ENCODE measurements at places on chromosomes 6 and 20. TPM values are rescaled to one million over a fixed set of nuclear protein-coding genes. Genes with fewer than 3 reads are reported as not detected.
A peak's percentile ranks its signal among the peaks of the same experiment; 100 is the strongest.

The BMP2 gene
- 6.1 TPM for total RNA-seq

GRCh38 chr6:3425574-3425973, 31.3 kb downstream of the SLC22A23 start:
- no peak for DNase-seq

DNA sequence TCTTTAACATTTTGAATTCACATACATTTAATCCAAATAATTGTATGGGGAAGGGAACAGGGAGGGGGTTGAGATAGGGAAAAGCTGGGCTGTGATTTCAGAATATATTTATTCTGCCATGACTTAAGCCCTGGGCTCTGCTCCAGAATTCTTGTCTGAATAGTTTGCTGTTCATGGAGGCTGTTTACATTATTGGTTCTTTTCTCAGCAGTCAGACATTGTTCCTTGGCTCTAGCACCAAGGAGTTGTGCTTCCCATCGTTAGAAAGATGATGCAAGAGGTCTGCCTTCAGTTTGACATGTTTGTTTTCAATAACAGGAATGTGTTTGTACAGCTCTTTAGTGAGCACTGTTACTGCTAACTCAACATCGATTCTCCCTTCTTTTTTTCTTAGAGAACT, 198.8 kb upstream of the CDYL start:
- no peak for DNase-seq

The HTR1B gene
- not detected for total RNA-seq

DNA sequence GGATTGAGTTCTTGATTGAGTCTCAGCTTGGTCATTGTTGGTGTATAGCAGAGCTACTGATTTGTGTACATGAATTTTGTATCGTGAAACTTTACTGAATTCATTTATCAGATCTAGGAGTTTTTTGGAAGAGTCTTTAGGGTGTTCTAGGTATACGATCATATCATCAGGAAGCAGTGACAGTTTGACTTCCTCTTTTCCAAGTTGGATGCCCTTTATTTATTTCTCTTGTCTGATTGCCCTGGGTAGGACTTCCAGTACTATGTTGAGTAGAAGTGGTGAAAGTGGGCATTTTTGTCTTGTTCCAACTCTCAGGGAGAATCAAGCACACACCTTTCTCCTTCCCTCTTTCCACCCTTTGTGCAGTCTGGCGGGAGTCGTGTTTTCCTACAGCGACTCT, 26.4 kb downstream of the RPP40 start:
- DNase-seq = no peak

DNA sequence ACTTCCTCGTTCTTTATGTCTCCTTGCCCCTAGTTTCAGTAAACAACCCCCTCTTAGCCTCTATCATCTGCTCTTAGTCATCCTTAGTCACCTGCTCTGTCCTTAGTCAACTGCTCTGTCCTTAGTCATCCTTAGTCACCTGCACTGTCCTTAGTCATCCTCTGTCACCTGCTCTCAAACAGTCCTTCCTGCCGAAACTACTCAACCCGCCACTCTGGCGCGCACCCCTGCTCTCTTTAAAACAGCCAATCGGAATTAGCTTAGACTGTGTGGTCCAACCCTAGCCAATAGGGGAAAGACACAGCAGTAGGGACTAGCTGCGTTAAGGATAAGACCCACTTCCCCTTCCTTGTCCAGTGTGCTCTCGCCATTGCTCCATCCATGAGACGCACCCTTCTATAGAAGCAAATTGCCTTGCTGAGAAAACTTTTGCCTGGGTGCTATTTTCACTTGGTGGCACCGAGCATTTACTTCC, 73.9 kb downstream of the BACH2 start:
- no peak for DNase-seq

The SIRPG gene
- total RNA-seq = 0.44 TPM

DNA sequence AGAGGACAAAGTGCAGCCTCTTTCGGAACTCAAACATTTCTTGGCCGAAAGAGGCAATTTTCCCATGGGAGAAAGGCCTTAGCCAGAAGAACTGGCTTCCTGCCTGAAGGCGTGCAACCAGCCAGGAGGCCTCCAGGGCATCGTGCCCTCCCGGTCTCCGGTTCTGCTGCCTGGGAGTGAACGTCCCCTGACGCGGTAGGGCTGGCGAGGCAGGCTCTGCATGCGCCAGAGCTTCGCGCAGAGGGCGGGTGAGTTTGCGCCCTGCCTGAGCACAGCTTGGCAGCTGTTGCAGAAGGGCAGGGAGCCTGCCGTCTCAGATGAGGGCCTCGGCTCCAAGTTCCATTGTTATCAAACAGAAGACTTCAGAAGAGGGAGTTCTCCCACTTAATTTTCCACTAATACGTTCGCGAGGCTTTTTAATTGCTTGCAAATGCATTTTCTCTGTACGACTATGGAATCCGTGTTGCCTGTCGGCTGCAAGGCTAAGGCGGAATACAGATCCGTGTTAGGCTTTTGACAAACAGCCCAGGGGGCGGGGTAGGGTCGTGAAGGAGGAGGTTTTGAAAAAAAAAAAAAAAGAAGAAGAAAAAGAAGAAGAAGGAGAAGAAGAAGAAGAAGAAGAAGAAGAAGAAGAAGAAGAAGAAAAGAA, 5.5 kb upstream of the TFAP2D start:
- DNase-seq = no peak

The TMEM200A gene
- 0.29 TPM for total RNA-seq

DNA sequence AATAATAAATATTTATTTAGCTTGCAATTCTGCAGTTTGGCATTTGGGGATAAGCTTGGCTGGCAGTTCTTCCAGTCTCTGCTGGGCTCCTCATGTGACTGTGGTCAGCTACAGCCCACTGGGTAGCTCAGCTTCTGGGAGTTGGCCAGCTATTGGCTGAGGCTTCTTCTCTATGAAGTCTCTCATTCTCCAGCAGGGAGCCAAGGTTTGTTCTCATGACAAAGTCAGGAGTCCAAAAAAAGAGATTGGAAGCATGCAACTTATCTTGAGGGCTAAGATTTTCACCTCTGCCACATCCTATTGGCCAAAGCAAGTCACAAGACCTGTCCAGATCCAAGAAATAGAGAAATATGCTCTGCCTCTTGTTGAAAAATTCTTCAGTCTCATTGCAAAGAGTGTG, 94.6 kb downstream of the SNAP25 start:
- DNase-seq = no peak

DNA sequence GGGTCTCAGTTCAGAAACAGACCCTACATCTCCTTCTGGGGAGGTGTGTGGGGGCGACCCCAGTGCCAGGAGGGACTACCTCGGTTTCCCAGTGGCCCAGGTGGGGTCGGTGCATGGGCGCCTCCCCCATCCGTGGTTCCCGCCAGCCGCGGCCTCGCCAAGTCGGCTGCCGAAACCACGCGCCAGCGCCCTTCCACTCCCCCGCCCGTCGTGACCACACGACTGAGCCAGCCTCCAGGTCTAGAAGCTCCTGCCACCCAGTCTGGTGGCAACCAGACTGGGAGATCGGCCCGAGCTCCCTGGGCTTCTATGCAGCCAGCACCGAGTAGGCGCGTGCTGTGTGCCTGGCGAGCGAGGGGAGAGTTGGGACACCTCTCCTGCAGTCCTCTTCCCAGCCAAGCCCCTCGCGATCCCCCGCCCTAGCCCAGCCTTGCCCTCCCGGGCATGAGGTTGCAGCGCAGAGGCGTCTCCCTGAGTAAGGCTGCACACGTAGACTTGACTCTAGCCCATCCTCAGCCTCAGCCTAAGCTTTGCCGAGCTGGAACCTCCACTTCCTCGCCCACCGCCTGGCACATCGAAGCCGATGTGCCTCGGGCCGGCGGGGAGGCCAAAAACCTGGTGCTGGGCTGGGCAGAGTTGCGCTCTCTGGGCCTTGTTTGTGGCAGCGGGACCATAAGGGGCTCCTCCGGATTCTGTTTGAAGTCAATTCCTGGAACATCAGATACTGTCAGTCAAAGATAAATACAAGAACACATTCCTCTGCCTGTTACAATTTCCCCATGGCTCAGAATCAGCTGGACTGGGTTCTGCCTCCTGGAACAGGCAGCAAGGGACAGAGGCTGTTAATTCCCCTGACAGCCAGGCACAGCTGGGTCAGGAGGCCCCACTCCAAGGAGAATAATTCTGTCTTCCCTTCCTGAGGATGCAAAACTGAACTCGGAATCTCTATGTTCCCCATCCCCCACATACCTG, 1.5 kb upstream of the CPNE5 start:
- peak; percentile 51 for DNase-seq

DNA sequence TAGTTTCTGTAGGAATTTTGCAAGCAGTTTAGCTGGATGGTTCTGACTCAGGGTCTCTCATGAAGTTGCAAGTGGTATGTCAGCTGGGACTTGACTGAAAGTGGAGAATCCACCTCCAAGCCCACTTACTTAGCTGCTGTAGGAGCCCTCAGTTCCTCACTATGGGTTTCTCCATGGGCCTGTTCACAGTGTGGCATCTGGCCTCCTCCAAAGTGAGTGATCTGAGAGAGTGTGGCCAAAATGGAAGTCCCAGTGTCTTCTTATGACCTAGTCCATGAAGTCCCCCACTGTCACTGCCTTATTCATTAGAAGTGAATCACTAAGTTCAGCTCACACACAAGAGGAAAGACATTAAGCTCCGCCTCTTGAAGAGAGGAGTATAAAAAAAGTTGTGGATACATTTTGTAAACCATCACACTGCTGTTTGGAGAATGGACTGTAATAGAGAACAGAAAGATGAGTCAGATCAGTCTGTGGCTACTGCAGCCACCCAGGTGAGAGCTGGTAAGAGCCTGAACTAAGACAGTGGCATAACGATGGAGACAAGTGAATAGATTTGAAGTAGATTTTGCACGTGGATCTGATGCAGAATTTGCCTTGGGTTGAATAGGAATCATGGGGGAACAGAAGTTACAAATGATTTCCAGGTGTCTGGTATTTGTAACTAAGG, 4.9 kb upstream of the NELFCD start:
- DNase-seq = no peak

- no peak for DNase-seq
Observed at GRCh38 chr20:53001498-53002301, 29.5 kb downstream of the TSHZ2 start.

- DNase-seq = no peak
Observed at GRCh38 chr6:117591405-117591804, 10.9 kb downstream of the GOPC start.

The TOMM34 gene
- total RNA-seq = 10.9 TPM

GRCh38 chr6:142913036-142913510, 31.9 kb downstream of the HIVEP2 start:
- no peak for DNase-seq
